ENCODE measurements at places on chromosomes 7 and 10. TPM values are rescaled to one million over a fixed set of nuclear protein-coding genes. Genes with fewer than 3 reads are reported as not detected.

Gene CCDC172
- total RNA-seq = not detected

Gene VSIR
- total RNA-seq = 26.5 TPM

Gene MYL10
- not detected for total RNA-seq

Gene ADAP1
- total RNA-seq = 4.4 TPM

Gene MNX1
- total RNA-seq = not detected

Gene A1CF
- not detected for total RNA-seq
